ENCODE measurements at places on chromosomes 2 and 18. TPM values are rescaled to one million over a fixed set of nuclear protein-coding genes. Genes with fewer than 3 reads are reported as not detected.
A peak's percentile ranks its signal among the peaks of the same experiment; 100 is the strongest.

PKDCC gene
- 4.1 TPM for total RNA-seq

ACVR2A gene
- 1.4 TPM for total RNA-seq

SERPINB7 gene
- 15.7 TPM for total RNA-seq

PJVK gene
- total RNA-seq, result not detected

SPRED2 gene
- total RNA-seq, result 11.6 TPM

DNA sequence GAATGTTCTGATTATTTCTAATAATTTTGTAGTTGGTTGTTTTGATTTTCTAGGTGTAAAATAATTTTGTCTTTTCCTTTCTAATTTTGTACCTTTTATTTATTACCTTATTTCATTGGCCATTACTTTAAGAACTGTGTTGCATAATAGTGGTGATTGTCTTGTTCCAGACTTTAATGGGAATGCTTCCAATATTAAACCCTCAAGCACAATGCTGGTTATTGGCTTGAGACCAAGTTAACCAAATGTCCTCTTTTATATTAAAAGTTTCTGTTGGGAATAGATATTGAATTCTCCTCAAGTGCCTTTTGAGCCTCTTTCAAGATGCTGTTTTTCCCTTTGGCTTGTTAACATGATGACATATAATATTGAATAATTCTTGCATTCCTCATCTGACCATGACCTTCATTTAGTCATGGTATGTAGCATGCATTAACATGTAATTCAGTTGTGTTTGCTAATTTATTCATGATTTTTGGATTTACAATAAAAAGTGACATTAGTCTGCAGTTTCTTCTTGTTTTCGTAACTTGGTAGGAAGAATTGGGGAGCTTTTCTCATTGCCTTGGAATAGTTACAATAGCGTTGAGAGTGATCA is 141.7 kb downstream of the DIS3L2 start:
- DNase-seq, result peak; percentile 45

GRCh38 chr18:23260926-23261590 is 125.8 kb downstream of the CABLES1 start:
- DNase-seq, result peak; percentile 24

GRCh38 chr18:79278896-79279295 is 116.8 kb upstream of the NFATC1 start:
- DNase-seq, result no peak

DNA sequence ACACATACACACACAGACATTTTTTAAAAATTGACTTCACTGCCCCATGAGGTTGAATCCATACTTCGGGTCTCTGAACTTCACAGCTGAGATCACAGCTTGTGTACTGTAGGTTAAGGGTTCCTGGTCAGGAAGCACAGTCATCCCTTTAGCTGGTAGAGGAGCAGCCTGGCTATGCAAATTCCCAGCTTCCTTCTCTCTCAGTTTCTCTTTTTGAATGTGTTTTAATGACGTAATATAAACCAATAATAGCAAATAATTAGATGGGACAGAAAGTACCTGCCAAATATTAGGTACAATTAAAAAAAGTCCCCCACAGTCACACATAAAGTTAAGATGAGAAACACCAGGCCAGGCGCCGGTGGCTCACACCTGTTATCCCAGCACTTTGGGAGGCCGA is 178.7 kb downstream of the ZNF385B start:
- no peak for DNase-seq

DNA sequence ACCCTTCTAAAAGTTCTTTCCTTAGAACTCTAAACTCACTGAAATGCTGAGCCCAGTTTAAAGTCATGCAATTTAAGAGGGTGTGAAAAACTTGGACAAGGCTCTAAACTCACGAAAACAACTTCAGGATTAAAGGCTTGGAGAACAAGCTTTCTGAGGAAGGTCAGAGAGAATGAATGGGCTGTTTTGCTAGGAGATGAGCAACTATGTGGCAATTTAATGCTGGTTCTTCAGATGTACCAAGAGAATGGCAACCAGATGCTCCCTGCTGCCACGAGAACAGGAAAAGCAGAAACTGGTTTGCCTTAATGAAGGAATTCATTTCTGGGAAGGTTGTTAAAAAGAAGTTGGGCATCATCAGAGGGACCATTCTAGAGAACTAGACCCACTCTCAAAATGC is 77.8 kb upstream of the PMAIP1 start:
- no peak for DNase-seq

DNA sequence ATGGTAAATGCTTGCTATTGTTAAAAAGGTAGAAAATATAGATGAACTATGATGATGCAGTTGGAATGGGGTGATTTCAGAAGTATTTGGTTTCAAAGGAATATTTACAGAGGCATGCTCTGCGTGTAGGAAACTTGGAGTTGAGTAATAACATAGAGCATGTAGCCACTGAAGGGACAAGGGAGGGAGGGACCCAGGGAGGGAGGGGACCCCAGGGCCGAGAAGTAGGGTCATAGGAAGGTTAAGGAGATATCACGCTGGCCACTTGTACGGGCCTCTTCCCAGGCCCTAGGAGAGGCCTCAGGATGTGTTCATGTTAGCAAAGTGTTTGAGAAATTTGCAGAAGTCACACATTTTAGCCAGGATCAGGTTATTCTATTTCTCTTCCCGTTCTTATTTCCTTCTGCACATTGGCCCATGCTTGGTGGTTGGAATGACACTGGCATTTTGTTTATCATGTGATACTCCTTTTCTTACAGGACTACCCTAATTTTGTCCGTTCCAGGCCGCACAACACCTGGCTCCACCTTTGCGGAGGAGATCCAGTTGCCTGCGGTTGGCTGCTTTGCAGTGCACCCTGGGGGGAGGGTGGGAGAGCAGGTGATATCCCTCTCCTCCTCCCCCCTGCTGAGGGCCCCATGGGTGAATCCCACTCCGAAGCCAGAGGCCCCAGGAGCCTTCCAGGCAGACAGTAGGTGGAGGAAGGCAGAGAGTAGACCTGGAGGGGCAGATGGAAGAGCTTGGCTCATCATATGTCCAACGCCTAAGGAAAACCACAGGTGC is 16.9 kb upstream of the ACKR3 start:
- DNase-seq, result no peak

- DNase-seq, result no peak
Measured at GRCh38 chr2:128813352-128814034, 494.8 kb upstream of the HS6ST1 start.
